ENCODE measurements at places on chromosomes 2 and 18.

- DNase-seq: peak; percentile 31
Observed at GRCh38 chr2:429575-430254, 141.8 kb upstream of the ALKAL2 start.

DNA sequence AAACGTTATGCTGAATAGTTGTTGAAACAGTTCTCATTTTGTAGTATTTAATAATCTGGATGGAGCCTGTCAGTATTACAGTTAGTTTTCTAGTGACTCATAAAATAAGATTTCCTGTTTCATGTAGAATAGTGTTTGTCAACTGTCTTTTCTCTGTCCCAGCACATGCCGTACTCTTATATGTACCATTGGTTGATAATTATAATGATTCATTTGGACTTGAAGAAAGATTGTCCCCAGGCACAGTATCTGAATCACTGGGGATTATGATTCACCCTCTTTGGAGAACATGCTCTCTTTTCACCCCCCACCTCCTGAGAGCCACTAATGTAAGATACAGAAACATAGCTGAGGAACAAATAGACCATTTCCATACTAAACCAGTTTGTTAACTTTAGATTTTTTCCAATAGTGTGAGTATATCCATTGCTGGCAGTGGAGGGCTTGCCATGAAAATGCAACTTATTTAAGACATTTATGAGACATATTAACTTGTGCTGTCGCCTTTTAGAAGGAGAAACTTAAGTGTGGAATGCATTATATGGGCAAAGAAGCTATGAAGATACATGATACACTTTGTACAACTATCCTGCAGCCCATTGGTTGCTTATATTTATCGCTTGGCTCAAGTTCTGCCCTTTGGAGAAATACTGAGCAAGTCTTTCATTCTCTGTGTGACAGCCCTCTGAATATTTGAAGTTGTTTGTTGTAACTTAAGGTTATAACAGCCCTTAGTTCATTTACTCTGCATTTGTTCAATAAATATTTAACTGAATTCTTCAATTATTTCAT, 12.4 kb downstream of the COPS8 start:
- peak; percentile 16 for DNase-seq

DNA sequence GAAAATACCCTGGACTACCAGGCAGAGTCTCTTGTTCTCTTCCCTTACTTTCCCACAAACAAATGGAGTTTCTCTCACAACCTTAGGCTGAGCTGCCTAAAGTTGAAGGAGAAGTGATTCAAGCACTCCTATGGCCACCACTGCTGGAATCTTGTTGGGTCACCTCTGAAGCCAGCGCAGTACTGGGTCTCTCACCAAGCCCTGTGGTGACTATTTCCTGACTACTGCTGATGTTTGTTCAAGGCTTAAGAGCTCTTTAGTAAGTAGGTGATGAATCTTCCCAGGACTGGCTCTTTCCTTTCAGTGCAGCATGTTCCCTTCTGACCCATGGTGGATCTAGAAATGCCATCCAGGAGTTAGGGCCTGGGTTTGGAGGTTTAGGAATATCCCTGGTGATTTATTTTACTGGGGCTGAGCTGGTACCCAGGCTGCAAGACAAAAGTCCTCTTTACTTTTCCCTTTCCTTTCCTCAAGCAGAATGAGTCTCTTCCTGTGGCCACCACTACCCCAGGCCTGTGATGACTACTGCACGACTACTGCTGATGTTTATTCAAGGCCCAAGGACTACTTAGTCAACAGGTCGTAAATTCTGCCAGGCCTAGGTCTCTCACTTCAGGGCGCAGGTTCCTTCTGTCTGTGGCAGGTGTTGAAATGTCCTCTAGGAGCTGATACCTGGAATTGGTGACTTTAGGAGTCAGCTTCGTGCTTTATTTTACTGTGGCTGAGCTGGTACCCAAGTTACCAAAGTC, 121.8 kb downstream of the SLC4A10 start:
- DNase-seq: no peak

DNA sequence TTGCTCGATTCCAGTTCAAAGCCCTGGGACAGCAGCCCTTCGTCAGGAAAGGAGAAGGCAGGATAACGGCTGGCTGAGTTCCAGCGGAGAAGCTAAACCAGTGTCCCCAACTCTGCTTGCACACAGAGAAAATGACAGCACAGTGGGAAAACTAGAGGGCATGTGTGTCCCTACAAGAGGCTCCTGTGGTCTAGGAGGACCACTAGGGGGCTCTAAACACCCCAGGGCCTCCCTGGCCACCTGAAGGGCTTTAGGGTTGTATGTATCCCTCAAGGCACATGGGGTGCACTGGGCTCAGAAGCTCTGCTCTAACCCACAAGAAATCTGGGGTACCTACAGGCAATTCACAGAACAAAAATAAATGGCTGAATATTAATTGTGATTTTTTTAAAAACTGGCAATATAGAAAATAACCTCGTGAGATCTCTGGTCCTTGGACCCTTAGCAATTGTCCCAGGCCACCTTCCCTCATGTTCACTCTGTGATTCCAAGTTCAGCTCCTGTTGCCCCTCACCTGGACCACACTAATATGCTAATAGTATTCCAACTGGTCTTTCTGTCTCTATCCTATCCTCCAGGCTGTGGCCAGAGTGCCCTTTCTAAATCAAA, 17.5 kb downstream of the STAT1 start:
- DNase-seq: no peak

GRCh38 chr18:12391487-12392165, 14.6 kb upstream of the AFG3L2 start:
- peak; percentile 62 for DNase-seq

DNA sequence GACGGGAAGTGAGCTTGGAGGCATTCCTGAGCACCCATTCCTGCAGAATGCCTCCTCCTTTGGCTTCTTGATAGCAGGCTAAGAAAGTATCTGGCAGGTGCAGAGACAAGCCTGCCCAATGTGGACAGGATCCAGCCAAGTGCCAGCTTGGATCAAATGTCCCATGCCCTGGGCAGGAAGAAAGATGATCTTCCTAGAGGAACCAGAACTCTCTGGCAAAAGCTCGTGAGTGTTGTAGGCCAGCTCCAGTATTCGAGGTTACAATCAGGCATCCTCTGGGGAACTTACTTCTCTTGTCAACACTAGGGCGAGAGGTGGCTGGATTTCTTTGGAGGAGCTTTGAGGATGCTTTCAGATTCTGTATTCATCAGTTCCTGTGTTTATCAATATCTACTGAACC, 29.9 kb upstream of the PDIA6 start:
- no peak for DNase-seq

- no peak for DNase-seq
Observed at GRCh38 chr2:236107942-236108625, 60.1 kb downstream of the GBX2 start.

- DNase-seq: peak; percentile 30
Observed at GRCh38 chr2:204691911-204692510, 146.7 kb downstream of the PARD3B start.

GRCh38 chr2:239398521-239398921, 2.3 kb downstream of the HDAC4 start:
- no peak for DNase-seq

- DNase-seq: no peak
Observed at GRCh38 chr2:124915567-124915966, 890.5 kb downstream of the CNTNAP5 start.

- DNase-seq: no peak
Observed at GRCh38 chr2:160893581-160893980, 266.6 kb upstream of the TANK start.

GRCh38 chr2:240383099-240383758, 52.2 kb upstream of the GPC1 start:
- no peak for DNase-seq

DNA sequence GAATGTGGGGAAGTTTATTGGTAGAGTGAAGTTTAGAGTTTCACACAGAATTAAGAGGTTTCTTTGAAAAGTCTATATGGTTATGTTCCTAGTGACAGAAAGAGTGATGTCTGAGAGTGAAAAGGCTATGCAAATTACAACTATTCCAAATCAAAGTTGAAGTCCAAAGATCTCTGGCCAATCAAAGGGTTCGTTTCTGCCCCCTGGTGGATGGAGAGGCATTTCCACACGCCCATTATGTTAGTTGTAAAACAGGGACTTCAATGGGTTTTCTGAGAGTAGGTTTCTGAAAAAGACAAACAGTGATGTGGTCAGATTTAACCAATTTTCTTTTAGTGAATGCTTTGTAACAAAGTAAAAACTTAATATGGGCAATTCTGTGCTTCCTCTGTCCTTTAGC, 441.5 kb upstream of the POU3F3 start:
- peak; percentile 48 for DNase-seq

DNA sequence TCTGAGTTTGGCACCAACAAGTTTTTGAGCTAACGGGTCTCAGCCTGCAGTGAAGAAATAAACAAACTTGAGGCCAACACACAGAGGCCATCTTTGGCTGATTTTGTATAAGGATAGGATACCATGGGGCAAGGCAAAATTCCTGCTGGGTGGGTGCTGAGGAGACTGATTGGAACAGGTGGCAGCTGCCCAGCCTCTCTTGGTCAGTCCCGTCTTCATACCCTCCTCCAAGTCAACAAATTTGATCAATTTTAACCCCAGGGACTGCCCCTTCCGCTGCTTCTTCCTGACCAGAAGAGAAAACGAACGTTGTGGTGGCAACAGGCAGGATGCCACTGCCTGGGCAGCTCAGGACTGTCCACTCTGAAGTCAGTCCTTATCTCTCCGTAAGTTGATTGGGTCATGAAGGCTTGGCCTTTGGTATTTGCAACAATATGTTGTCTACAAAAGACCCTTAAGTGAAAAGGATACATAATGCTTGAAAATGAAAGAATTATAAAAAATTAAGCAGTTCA, 139.3 kb downstream of the SPP2 start:
- DNase-seq: no peak

- no peak for DNase-seq
Observed at GRCh38 chr18:25817546-25818237, 272.7 kb downstream of the SS18 start.

- DNase-seq: no peak
Observed at GRCh38 chr2:201644001-201644400, 698 bp upstream of the TMEM237 start.

DNA sequence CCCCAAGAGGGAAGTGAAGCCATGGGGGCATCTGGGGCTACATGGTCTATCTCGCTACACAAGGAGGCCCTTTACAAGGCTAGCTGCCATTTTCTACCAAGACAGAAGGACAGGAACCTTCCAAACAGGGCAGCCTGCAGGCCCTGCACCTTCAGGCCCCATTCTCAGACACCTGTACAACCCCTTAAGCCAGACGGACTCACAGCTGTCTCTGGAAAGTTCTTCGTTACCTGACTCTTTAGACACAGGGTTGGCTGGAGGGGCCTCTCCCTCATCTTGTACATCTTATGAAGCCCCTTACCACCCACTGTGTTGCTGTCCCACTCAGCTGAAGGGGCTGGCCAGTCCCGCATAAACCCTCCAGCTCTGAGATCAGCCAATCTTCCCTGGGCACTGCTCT, 17.2 kb downstream of the TMEM127 start:
- no peak for DNase-seq

- no peak for DNase-seq
Observed at GRCh38 chr18:72762515-72763122, 105.2 kb downstream of the NETO1 start.

- DNase-seq: no peak
Observed at GRCh38 chr18:50629148-50629631, 69.3 kb downstream of the MAPK4 start.

DNA sequence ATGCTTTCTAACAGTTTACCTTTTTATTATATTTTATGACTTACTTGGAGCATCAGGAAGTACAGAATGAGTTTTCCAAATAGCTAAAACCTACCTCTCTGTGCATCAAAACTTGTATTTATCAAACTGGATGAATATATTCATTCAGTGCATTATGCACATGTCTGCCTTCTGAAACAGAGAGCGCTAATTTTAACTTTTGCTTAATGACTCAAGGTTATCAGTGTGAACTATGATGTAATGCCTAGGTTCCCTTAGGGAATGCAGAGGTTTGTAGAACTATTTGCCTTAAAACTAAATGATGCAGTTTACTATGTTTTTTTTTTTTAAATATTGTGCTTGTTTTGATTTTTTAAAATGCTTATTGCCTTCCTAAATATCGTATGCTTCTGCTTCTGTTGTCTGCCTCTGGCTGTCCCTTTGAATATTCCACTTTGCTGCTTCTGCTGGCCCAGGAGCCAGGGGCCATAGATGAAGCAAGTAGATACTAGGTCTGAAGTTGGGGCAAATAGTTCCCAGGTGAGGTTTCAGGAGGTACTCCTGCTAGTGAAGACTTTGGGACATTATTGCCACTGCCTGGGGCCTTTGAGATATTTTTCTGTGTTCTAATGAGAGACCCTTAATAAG, 16.5 kb downstream of the TMEM178A start:
- no peak for DNase-seq

DNA sequence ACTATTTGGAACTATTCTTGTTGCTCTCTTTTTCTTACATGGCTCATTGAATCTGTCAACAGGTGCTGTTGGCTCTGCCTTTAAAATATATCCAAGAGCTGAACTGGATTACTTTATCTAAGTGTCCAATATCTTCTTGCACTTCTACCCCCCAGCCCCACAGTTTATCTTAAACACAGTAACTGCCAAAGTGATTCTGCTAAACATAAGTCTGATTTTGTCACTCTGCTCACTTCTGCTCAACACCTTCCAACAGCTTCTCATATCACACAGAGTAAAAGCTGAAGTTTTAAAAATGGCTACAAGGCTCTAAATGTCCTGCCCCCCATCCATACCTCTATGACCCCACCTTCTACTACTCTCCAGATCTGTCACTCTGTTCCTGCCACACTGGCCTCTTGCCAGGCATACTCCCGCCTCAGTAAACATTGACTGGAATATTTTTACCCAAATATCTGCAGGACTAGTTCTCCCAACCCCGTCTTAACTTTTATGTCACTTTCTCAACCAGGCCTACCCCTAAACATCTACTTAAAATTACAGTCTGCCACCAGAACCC, 130.7 kb downstream of the CCDC148 start:
- no peak for DNase-seq

- no peak for DNase-seq
Observed at GRCh38 chr2:201126308-201127151, 10.6 kb downstream of the CFLAR start.

- DNase-seq: no peak
Observed at GRCh38 chr2:149115781-149116180, 77.3 kb downstream of the LYPD6B start.

- no peak for DNase-seq
Observed at GRCh38 chr18:44958455-44958854, 277.8 kb downstream of the SETBP1 start.

GRCh38 chr18:57768537-57769326, 34.4 kb downstream of the ATP8B1 start:
- no peak for DNase-seq

DNA sequence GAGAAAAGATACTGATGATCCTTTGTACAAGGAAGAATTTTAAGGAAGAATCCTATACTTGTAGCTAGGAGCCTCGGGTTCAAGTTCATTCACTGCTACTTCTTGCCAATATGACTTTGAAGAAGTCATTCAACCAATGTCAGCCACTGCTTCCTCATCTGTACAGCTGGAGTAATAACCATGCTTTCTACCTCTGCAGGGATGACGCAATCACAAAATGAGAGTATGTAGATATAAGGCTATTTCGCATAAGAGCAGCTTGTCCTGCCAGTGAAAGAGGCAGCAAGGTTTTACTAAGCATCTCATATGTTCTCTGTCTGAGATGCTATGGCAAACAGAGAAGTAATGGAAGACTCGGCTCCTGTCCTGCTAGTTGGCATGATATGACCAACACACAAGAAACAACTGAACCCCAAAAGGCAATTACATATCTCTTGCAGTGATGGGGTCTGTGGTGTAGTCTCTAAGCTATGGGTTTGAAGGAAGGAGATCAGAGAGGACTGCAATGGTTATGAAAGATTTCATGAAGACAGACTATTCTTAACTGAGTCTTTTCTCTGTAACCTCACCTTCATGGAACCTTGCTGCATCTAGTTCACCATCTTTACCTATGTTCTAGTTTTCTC, 9.2 kb downstream of the AAK1 start:
- no peak for DNase-seq

Measured in activated CD4-positive, alpha-beta T cell treated with anti-CD3 and anti-CD28 coated beads for 48 hours (primary cell).